ENCODE measurements at places on chromosomes 1 and 21. TPM values are rescaled to one million over a fixed set of nuclear protein-coding genes. Genes with fewer than 3 reads are reported as not detected.
A peak's percentile ranks its signal among the peaks of the same experiment; 100 is the strongest.

GRCh38 chr1:225735252-225736149 lies 42.1 kb upstream of the SRP9 start:
- no peak for DNase-seq

DNA sequence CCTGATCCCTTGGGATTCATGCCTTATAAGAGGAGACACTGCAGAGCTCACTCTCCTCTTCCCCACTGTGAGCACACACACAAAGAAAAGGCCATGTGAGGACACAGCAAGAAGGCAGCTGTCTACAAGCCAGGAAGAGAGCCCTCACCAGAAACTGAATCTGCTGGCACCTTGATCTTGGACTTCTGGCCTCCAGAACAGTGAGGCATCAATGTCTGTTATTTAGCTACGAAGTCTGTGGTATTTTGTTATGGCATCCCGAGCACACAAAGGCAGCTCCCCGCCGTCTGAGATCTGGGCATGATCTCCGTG lies 47.1 kb upstream of the RPL11 start:
- no peak for DNase-seq

GRCh38 chr1:228337031-228337564 lies 69.5 kb downstream of the TRIM11 start:
- DNase-seq, result no peak

- DNase-seq, result no peak
Measured at GRCh38 chr1:27644369-27645070, 9.5 kb upstream of the FGR start.

DNA sequence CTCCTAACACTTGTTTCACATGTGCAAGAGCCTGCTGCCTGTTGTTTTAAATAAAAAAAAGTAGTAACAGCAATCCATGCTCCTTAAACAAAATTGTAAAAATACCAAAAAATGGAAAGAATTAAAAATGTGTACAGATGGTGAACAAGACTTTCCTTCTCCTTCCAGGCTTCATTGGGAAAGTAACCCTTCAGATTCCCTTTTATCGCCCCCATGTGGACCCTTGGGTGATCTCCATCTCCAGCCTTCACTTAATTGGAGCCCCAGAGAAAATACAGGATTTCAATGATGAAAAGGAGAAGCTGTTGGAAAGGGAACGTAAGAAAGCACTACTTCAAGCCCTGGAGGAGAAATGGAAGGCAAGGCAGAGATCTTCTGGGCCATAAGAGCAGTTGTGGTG lies 14.2 kb downstream of the VPS13D start:
- DNase-seq, result peak; percentile 6

- DNase-seq, result no peak
Measured at GRCh38 chr1:228736844-228737445, 1.7 kb downstream of the RHOU start.

DNA sequence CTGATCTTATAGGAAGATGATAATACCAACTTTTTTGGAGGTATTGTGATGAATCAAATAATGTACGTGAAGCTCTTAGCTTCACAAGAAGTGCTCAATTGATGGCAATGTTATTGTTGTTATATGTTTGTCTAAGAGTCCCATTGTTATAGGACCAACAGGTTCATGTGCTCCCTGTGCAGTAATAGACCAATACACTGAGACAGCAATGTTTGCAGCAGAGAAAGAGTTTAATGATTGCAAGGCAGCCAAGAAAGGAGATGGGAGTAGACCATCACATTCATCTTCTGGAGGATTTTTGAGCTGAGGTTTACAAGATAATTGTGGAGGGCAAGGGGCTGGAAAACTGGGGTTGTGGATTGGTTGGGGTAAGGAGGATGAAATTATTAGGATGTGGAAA lies 143.0 kb downstream of the CNIH3 start:
- no peak for DNase-seq

- DNase-seq, result no peak
Measured at GRCh38 chr1:200951016-200951415, 56.3 kb downstream of the INAVA start.

DNA sequence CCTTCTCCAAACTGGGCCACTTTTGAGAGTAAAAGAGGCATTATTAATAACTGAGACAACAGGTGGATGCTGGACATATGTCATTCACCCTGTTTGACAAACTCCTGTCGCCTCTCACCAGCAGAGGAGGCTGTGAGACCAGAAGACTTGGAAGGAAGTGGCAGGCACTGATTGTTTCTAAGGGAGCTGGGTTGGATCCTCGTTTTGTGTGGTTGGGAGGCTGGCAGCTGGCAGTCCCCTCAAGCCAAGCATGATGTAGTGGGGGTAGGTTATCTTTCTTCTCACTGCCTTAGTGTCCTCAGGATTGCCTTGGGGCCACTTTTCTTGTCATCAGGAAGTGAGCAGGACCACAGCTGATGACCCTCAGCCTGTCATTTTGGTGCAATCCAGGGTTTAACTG lies 86.5 kb upstream of the KCNJ15 start:
- DNase-seq, result no peak

DNA sequence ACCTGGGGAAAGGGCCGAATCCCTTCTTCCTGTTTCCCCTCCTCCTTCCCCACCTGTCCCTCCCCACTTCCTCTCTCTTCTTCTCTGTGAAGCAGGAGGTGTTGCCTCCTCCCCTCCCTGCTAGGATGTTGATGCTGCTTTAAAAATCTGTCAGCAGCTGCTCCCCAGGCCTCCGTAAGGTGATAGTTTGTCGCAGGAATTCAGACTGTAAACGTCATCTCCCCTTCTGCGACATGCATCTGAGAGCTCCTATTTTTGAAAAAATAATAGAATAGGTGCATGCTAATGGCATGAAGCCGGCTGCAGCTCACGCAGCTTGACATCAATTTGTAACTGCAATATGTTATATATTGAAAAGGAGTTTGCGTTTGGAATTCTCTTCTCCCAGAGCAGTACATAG lies 70.1 kb downstream of the KAZN start:
- no peak for DNase-seq

DNA sequence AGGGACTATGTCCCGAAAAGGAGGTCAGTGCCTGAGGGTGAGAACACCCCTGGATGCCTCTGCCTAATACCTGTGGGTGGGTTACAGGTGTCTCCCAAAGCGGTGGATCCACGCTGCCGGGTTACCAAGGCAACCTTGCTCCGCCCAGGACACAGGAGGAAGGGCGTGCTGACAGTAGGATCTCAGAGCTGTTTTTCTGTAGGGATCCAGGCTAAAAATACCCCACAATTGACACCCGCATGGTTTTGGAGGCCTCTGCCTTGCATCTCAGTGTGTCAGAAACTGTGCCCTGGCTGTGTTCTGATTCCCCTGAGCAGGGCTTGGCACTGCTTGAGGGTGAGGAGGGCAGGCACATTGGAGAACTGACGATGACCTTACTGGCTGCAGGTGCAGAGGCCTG lies 118.0 kb downstream of the IER5 start:
- no peak for DNase-seq

DNA sequence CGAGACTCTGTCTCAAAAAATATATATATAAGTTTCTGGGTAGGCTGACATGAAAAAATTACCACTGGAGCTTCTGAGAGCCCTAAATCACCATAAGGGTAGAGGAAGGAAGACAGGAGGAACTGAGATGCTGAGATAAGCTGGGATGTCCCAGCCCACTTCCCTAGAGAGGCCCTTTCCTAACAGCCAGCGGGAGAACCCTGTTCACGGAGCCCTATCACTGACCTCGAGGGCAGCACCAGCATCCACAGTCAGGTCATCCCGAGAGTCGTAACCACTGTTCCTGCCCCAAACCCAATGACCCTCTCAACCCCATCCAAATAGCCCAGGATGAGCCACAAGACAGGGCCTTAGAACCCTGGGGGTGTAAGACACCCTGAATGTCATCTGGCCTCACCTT lies 77.5 kb downstream of the CD34 start:
- no peak for DNase-seq

DNA sequence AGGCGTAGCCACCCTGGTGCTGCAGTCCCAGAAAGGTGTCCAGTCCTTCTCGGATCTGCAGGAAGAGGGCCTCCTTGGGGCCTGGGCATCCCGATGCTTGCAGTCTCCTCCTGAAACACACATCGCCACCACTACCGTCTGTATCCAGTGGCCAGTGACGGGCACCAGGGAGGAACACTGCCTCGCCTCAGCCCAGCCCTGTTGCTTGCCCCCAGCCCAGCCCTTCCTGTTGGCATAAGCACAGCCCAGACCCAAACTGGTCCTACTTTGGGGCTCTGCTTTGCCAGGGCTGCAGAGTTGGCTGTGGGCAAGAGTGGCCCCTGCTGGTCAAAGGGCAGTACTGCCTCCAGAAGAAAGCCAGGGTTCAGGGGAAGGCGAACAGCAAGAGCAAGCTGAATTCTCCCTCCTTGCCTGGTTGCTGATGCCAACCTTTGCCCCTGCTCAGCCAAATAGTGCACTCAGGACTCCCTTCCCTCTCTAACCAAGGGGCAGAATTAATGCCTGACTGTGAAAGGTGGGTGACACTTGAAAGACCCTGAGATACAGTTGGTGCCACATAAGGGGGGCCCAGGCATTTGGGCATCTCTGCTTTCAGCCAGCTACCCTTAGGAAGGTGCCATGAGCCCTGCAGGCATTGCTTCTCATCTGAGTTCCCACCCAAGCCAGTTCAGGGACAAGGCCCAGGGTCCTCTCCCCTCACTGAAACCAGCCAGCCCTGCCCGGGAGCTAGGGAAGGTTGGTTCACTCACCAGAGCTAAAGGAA lies 11.1 kb upstream of the ARHGEF2 start:
- peak; percentile 92 for DNase-seq

GRCh38 chr1:31234123-31234708 lies 5.5 kb downstream of the NKAIN1 start:
- no peak for DNase-seq

DNA sequence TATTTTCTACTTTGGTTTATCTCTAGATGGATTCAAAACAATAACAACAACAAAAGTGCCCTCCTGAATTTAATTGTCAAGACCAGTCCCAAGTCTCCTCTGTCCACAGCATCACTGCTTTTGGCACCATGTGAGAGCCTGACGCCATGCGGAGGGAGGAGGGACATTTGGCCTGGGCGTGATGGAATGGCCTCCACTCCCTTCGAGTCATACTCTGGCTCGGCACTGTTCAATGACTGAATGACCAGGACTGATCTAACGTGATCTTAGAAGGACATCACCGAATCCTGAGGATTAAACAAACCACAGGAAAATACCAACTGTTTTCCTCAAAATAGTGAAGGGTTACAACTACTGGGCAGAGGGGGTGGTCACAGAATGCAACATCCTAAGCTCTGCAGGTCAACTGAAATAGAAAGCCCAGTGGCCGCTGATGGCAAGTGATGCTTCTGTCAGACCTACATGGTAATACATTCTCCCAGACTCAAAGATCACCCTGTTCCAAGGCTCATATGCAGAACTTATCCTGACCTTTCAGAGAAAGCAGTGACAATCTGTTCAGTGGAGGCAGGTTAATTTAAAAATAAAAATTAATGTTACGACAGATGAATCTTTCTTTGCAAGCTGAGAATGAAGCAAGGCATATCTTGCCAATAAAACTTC lies 19.1 kb downstream of the SRSF4 start:
- DNase-seq, result no peak

GRCh38 chr1:29171089-29171488 lies 10.6 kb downstream of the SRSF4 start:
- no peak for DNase-seq

- DNase-seq, result no peak
Measured at GRCh38 chr1:11377001-11377583, 101.9 kb upstream of the DISP3 start.

GRCh38 chr1:6870571-6870970 lies 85.3 kb downstream of the CAMTA1 start:
- no peak for DNase-seq

- no peak for DNase-seq
Measured at GRCh38 chr1:64038119-64038518, 165.3 kb upstream of the UBE2U start.

DNA sequence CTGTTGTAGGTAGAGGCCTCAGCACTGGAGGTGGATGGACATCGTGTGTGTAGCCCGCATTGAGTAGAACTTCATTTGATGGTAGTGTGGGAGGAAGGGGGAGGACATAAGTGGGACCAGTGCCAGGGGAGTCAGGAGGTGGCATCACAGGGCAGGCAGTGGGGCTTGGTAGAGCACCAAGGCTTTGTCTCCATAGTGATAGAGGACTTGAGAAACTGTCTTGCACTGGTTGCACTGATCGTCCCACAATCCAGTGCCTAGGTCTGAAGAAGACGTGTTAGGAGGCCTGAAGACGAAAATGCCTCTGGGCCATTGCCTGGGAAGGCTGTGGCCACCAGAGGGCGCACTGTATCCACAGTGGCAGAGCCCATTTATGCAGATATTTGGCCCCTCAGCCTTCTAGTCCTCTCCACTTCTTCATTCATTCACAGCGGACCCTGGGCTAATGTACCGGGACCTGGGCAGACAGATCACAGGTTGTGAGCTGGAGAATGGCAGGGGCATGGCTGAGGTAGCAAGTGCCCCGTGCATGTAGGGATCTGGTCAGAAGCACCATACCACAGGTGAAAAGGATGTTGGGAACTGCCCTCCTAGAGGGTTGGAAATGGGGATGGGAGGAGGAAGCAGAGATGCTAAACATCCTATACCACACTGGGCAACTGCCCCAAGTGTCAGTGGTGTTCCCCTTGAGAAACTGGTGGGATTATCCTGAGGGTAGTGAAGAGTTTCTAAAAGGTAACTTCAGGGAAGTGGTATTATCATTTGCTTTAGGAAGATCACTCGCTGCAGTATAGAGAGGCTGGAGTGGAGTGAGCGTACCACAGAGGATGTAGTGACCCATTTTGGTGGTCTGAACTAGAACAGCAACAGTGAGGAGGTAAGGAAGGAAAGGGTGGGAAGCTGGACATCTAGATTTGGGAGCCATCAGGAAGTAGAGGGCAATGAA lies 95.3 kb downstream of the PIK3R3 start:
- DNase-seq, result peak; percentile 90

GRCh38 chr1:1348420-1349255 lies 580 bp downstream of the DVL1 start:
- DNase-seq, result no peak

DNA sequence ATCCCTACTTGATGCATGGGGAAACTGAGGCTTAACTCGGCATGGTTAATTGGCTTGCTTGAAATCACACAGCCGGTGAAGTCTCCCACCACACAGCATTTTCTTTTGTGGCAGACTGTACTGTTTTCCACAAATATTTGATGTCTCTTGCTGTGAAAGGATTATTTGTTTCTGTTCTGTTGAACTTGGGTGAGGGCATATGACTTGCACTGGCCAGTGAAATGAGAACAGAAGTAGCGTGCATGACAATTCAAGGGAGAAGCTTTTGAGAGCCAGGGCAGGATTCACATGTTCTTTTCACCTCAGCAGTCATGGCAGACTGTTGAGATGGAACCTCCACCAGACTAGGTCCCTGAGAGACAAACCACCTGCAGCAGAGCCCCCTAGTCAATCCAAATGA lies 11.7 kb upstream of the AK2 start:
- DNase-seq, result no peak

Gene FAM72B
- total RNA-seq, result 2.5 TPM

Gene DISP3
- total RNA-seq, result 8.3 TPM

Gene PHLDA3
- total RNA-seq, result 14.4 TPM

Gene FOXO6
- total RNA-seq, result 2.3 TPM

Gene RTCA
- 44.5 TPM for total RNA-seq

Gene CFHR2
- not detected for total RNA-seq

Gene DNALI1
- total RNA-seq, result 56.0 TPM

Gene LRRC52
- 0.22 TPM for total RNA-seq

Gene XCL1
- not detected for total RNA-seq

Gene ARHGEF16
- total RNA-seq, result 3.7 TPM

Gene PDZK1IP1
- total RNA-seq, result 0.30 TPM

Gene OR2L5
- total RNA-seq, result 0.89 TPM
